ENCODE measurements at places on chromosomes 7 and 10.

DNA sequence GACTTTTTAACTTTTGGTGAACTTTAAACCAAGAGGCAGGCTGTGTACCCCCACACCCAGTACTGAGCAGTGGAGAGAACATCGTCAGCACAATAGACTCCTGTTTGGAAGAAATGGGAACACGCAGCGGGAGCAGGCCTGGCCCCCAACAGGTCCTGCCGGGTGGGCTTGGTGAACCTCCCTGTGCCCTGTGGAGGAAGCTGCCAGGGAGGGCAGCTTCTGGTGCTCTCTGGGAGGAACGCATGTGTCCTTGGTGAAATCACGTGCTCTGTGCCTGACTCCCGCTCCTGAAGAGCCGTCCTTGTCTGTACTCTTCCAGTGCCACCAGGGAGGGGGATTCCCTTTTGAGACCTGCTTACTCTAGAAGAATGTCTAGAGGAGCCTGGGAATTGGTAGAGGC, 31.6 kb downstream of the CHAT start:
- no peak for DNase-seq

DNA sequence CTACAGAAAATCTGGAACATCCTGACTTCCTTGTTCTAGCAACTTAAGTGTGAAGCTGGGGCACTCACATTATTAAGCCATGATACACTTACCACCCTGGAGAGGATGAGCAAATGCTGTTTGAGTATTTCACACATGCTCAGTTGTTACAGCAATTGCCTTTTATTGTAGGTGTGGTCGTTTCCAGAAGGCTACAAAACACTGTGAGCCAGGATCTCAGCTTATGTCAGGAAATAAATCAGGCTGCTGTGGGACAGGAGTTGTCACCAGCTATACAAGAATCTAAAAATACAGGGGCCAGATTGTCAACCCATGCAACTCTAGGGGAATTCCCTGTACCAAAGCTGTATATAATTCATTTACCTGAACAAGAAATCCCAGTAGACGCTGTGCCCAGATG, 273.3 kb upstream of the SP4 start:
- DNase-seq = no peak

- DNase-seq = no peak
Measured at GRCh38 chr10:22556774-22557173, 157.6 kb downstream of the PIP4K2A start.

DNA sequence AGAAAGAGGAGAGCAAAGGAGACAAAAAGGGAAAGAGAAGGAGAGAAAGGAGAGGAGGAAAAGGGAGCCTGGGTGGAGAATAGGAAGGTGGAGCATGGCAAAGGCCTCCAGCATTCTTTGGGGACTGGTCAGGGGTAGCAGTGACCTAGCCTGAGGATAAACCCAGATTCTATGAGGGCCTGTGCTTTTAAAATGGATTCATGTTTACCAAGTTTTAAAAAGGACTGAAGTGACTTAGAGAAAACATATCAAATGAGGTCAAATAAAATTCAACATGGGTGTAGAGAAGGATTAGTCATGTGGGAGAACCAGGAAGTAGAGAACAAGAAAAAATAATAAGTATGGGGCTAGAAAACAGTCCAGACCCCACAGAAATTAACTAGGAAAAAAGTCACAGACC, 20.7 kb downstream of the CREB3L2 start:
- no peak for DNase-seq

DNA sequence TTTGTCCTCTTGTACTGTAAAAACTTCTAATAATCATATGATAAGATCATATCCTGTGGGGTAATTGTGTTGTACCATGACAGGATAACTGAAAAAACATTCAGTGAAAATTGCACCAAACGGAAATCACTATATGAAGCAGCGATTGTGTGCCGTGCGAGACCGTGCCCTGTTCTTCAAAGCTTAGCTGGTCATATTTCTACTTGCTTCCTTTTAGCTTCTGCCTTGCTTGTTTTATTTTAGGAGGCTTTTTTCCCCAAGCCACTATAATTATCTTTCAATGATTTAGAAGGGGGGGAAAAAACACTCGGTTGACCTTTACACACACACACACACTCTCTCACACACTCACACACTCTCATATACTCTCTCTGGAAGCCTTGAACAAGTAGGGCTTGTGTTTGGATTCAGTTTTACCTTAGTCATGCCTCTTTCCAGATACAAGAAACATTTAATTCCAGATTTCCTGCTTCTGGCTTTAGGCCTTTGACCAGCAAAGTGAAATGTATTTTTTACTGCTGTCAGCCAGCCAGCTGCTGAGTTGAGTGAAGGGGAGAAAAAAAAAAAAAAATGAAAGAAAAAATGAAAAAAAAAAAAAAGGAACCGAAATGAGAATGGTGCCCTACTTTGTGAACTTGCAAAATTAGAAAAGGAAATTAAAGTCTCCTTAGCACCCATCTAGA, 181.4 kb downstream of the ARID5B start:
- DNase-seq = peak; percentile 61

- DNase-seq = no peak
Measured at GRCh38 chr10:110979611-110980010, 60.2 kb downstream of the SHOC2 start.
